ENCODE measurements at places on chromosomes 4 and X. TPM values are rescaled to one million over a fixed set of nuclear protein-coding genes. Genes with fewer than 3 reads are reported as not detected.
A peak's percentile ranks its signal among the peaks of the same experiment; 100 is the strongest.

DNA sequence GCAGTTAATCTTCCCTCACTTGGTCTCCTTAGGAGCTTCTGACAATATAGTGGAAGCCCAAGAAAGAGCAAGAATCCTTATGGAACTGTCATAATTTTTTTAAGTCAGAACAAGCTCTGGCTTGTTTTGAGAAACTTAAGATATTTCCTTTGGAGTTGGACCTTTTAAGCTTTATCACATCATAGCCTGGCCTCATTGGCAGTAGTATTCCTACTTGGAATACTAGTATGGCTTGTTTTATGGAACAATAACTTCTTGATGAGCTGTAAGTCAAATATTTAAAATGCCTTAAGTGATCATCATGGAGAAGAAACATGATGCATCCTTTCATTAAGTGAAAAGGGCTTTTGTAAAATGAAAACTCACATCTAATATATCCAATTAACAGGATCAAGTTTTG, 78.0 kb upstream of the NRK start:
- H3K27me3 ChIP-seq: no peaks in the 10 kb centered on the region
- no peak overlapping the region for H3K27ac ChIP-seq
- H3K4me1 ChIP-seq: no peaks in the 10 kb centered on the region
- no peak overlapping the region for H3K4me3 ChIP-seq
- DNase-seq: no peak
- H3K36me3 ChIP-seq: no peaks in the 10 kb centered on the region

The TASL gene
- 1.5 TPM for total RNA-seq

- H3K36me3 ChIP-seq: no peaks in the 10 kb centered on the region
- no peaks in the 10 kb centered on the region for H3K27me3 ChIP-seq
- H3K4me1 ChIP-seq: no peaks in the 10 kb centered on the region
- no peak for DNase-seq
- no peak overlapping the region for H3K27ac ChIP-seq
Measured at GRCh38 chr4:71524756-71525155, 185.9 kb downstream of the SLC4A4 start.

- no peaks in the 10 kb centered on the region for H3K36me3 ChIP-seq
- DNase-seq: no peak
- H3K27ac ChIP-seq: peak overlapping the region; percentile 75
- H3K27me3 ChIP-seq: no peaks in the 10 kb centered on the region
- H3K4me1 ChIP-seq: peaks cover 45% of the 10 kb centered on the region
- H3K4me3 ChIP-seq: no peak overlapping the region
Measured at GRCh38 chr4:99625369-99625768, 32.3 kb downstream of the C4orf54 start.

GRCh38 chrX:129025376-129025775, 497.9 kb downstream of the SMARCA1 start:
- no peaks in the 10 kb centered on the region for H3K36me3 ChIP-seq
- no peak overlapping the region for H3K4me3 ChIP-seq
- no peak overlapping the region for H3K27ac ChIP-seq
- no peaks in the 10 kb centered on the region for H3K27me3 ChIP-seq
- no peaks in the 10 kb centered on the region for H3K4me1 ChIP-seq

GRCh38 chr4:10416441-10416840, 40.8 kb downstream of the ZNF518B start:
- no peaks in the 10 kb centered on the region for H3K4me1 ChIP-seq
- no peak overlapping the region for H3K4me3 ChIP-seq
- H3K27me3 ChIP-seq: no peaks in the 10 kb centered on the region
